ENCODE measurements at places on chromosomes 2 and 18. TPM values are rescaled to one million over a fixed set of nuclear protein-coding genes. Genes with fewer than 3 reads are reported as not detected.

GRCh38 chr2:29082804-29083495 is 8.6 kb upstream of the PCARE start:
- no peak for ATAC-seq

SCN2A gene
- 2.4 TPM for total RNA-seq

- no peak for ATAC-seq
Measured at GRCh38 chr2:148900350-148900837, 25.4 kb downstream of the KIF5C start.

- no peak for ATAC-seq
Measured at GRCh38 chr2:204033611-204034495, 97.3 kb downstream of the ICOS start.

GRCh38 chr2:101518578-101519492 is 43.9 kb upstream of the RFX8 start:
- peak; percentile 52 for ATAC-seq

FSHR gene
- total RNA-seq, result 0.05 TPM

- no peak for ATAC-seq
Measured at GRCh38 chr2:174493549-174494331, 6.9 kb upstream of the GPR155 start.

DNA sequence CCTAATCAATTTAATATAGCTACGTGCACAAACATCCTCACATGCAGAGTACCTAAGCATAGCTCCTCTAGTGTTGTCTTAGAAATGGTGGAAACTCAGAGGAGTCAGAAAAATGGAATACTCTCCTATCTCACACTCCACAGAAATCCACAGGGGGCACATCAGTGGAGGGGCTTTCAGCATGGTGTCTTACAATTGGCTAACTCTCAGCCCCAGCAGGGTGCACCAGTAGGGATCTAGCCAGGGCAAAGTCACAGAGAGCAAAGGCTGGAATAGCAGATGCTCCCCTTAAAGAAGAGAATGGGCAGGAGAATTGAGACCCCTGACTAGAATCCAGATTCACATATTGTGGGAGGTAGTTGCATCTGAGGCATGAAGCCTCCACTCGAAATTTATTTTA is 135.7 kb downstream of the MAIP1 start:
- ATAC-seq, result no peak
